ENCODE measurements at places on chromosomes 3 and 15.
A peak's percentile ranks its signal among the peaks of the same experiment; 100 is the strongest.

GRCh38 chr3:132445817-132446216 is 28.5 kb downstream of the DNAJC13 start:
- DNase-seq, result no peak

- no peak for DNase-seq
Measured at GRCh38 chr3:184189421-184189820, 3.4 kb downstream of the ABCF3 start.

DNA sequence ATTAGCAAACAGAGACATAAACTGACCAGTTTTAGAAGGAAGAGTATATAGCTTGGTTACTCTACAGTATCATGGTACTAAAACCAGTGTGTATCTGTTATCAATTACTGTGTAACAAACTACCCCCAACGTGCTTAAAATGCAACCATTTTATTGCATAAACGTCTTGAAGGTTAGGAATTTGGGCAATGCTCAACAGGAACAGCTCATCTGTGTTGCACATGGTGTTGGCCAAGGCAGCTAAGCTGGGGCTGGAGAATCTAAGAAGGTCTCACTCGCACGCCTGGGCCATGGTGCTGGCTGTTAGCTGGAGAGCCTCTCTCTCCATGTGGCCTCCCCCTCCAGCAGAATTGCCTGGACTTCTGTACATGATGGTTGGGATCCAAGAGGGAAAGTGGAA is 81.2 kb upstream of the THBS1 start:
- DNase-seq, result no peak

DNA sequence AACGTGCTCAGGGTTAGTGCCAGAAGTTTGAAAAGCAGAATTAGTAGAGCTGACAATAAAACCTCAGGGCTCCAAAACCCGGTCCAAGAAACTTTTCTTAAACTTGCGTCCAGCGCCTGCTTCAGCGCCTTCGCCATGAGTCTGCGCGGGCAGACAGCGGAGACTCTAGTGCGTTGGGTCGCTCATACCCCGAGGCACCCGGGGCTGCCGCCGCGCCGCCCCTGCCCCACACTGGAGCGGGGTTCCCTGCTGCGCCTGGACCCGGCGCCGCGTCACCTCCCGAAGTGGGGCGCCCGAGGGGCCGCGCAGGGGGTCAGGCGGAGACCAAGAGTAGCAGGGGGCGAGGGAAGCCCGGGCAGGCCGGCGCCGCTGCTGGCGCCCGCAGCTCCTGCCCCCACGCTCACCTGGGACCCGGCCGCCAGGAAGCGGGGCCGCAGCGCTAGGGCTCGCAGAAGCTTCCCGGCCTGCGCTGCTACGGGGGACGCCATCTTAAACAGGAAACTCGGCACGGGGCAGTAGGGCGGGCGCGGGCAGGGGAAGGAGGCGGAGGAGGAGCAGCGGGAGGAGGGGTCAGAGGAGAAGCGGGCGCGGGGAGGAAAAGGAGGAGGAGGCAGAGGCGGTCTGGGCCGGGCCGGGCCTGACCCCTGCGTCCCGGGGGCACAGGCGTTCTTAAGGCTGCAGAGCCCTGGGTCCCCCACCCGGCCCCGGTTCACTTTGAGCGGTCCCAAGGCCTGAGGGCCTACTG is at the start of gene SUCLG2:
TSS of gene SUCLG2 (minus strand) at position 514 of the 745 bp plus-strand sequence. CDS start at position 488, 26 bp downstream.
- peak; percentile 61 for DNase-seq

DNA sequence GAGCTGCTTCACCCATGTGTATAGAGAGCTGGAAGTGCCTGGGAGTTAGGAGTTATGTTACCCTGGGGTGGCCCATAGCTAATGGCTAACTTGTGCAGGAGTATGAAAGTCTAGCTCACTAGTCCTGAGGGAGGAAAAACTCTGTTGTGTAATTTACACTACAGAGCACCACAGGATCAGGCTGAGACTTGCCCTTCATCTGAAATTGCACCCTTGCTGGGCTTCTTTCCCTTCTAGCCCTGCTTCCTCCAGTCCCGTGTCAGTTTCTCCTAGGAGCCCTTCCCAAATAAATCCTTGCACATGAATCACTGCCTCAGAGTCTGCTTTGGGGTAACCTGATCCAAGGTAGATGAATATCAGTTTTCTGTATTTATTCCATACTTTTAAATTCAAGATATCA is 40.0 kb downstream of the CTXND1 start:
- DNase-seq, result no peak

DNA sequence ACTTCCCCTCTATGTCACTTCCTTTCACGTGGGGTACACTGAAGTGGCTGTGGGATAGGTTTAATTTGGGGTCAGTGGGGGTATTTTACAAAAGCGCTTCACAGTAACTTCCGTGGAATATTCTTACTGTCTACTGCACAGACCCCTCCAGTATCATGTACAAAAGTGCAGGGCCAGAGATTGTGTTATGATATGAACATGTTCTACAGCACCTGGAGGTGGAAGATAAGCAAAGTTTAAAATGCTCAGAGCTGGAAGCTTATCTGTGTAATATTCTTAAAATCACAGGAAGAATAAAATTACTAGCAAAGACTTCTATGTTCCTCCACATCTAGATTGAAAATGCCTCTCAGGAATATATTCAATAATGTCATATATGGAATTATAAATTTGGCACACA is 84.1 kb upstream of the TRIM42 start:
- no peak for DNase-seq

DNA sequence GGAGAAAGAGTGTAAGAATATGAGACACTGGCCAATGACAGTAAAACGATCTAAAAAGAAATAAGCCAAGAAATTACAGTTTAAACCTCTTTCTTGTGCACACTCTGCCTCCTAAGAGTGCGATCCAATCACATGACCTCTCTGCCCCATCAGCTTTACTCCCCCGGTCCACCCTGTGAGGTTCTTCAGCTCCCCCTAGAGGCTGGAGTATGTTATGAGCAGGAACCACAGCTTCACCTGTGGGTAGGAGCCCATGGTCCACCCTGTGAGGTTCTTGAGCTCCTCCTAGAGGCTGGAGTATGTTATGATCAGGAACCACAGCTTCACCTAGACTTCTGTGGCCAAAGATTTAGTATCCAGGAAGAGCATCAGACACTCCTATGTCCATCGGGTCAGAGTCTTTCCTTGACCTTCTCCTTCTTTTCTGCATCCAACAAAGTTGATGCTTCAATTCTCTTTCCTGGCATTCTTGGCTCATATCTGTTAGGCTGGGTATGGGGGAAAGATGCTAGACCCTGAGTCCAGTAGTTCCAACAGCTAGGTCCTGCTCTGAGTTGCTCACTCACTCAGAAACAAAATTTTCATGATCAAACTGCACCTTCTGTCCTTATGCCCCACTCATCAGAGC is 164.0 kb downstream of the MINAR1 start:
- DNase-seq, result peak; percentile 36

- no peak for DNase-seq
Measured at GRCh38 chr15:33551860-33552259, 241.1 kb downstream of the RYR3 start.

- DNase-seq, result no peak
Measured at GRCh38 chr3:76436894-76437293, 603.0 kb upstream of the ROBO2 start.

DNA sequence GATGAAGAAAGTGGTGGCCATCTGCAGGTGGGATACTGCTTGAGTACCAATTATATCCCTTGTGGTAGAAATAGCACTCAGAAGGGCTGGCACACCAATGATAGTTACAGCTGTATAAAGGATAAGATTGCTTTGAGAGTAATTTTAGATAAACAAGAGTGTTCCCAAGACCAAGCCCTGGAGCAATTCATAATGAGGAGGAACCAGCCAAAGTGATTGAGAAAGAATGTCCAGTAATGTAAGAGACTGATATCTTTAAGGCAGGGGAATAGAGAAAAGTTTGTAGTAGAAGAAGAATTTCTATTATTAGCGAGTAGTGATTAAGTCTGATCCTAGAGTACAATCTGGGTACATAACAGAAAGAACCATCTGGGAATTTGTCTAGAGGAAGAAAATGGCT is 945.1 kb downstream of the OTOL1 start:
- no peak for DNase-seq

DNA sequence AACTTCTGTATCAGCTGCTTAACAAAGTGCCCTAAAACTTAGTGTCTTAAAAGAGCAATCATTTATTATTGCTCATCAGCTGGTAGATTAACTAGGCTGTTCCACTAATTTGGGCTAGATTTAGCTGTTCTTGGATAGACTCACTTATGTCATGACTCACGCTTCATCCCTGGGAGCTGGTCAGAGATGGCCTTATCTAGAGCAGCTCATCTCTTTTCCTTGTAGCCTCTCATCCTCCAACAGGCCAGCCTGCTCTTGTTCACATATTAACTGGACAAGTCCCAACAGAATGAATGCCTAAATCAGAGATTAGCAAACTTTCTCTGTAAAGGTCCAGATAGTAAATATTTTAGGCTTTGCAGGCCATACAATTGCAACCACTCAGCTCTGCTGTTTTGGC is 66.9 kb upstream of the PLAAT1 start:
- no peak for DNase-seq
